ENCODE measurements at places on chromosomes 7 and 10.
A peak's percentile ranks its signal among the peaks of the same experiment; 100 is the strongest.

DNA sequence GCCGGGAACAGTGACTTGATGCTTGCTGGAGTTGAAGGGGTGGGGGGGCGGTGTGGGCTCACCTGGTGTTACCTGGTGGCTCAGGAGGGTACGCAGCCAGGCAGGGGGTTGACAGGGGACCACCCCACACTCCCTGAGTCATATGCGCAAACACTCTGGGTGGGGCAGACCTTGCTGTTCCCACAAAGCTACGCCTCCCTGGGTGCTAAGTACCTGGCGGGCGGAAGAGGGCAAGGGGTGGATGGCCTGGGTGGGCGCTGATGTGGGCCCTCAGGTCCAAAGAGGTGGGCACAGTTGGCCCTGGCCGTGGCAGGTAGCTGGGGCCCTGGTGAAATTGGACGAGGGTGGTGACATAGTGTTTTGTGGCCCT is 13.9 kb downstream of the STX1A start:
- DNase-seq = no peak

- no peak for DNase-seq
Measured at GRCh38 chr7:131359136-131359776, 31.6 kb downstream of the MKLN1 start.

DNA sequence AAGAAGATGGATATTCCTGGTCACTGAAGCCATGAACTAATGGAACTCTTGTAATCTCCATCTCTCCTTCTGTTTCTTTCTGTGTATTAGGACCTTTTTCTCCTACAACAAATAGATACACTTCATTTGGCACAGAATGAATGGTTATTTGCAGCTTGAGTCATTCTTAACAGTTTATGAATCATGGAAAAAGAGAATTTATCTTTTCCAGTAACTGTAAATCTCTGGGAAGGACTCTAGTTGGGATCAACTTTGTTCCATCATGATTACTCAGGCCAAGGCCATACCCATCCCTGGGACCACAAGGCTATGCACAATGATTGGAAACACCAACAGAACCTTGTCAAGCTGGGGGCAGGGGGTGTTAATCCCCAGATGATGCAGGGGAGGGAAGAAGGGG is 36.1 kb upstream of the MDFIC start:
- DNase-seq = no peak

- DNase-seq = no peak
Measured at GRCh38 chr7:90582164-90582563, 14.0 kb upstream of the CDK14 start.

DNA sequence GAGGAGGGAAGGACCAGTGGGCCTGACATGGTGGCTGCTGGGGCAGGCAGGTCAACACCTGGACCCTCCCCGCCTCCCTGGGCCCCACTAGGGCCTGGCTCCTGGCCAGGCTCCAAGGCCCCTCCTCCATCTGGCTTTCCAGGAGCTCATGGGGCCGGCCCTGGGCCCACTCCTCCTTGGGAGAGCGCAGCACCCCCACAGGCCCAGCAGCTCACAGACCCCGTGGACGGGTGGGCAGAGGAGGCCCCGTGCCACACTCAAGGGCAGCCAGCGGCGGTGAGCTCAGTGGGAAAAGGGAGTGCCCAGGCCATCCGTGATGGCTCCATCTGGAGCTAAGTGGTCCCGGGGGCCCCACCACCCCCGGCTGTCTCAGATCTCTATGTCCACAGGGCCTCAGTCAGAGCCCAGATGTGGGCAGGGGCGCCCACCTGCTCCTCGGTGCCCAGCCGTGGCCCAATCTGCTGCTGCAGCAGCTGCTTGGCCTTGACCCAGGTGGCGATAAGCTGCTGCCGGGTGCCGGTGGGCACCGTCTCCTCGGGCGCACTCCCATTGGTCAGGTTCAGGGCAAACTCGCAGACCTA is 32.8 kb downstream of the CFAP46 start:
- no peak for DNase-seq

DNA sequence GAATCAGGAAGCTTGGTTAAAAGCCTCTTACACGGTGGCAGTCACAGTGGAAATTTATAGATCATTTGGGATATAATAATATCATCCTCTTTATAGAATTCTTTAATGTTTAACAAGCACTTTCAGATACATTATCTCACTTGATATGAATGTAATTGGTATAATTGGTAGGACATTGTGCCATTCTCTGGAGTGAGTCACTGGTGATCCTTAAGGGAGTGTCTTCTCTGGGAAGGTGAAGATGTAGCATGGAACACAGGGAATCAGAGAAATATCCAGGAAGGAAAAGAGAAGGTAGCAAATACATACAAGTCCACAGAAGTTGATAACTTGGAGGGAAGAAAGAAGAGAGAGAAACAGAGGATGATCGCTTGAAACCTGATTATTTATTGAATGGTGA is 9.8 kb downstream of the PTPRZ1 start:
- no peak for DNase-seq

DNA sequence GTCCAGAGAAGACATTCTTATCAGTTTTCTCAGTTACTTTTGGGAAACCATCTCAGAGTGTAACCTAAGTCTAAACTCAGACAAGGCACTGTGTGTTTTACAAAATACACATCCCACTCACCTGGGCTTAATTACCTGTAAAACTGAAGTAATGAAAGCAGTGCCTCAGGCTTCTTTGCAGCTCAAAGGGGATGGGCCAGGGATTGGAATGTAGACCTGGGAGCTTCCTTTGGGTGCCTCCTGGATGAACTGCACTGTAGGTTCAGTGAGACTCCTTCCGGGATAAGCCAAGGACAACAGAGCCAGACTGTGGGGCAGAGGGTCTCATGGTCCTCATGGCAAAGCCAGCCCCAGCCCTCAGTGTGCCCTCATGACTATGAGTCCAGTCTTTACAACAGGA is 672.4 kb upstream of the GALNT17 start:
- DNase-seq = no peak

DNA sequence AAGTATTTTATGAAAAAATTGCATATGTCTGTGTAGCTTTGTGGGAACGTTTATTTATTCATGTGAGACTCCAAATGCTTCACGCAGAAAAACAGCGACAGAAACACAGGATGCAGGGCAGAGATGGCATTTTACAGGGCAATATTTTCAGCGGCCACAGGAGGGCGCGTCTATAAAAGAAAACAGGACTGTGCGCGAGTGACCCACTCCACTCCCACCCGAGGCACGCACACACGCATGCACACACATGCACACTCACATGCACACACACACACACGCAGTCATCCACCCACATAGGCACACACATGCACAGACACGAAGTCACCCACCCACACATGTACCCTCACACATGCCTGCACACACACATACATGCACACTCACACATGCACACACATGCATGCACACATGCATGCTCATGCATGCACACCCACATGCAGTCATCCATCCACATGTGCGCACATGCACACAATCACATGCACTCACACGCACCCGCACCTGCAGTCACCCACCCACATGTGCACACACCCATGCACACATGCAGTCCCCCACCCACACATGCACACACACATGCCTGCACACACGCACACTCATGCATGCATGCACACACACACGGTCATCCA is 96.3 kb downstream of the DNAJB6 start:
- DNase-seq = peak; percentile 23

- DNase-seq = no peak
Measured at GRCh38 chr10:46268076-46268881, 18.5 kb upstream of the ANTXRL start.

DNA sequence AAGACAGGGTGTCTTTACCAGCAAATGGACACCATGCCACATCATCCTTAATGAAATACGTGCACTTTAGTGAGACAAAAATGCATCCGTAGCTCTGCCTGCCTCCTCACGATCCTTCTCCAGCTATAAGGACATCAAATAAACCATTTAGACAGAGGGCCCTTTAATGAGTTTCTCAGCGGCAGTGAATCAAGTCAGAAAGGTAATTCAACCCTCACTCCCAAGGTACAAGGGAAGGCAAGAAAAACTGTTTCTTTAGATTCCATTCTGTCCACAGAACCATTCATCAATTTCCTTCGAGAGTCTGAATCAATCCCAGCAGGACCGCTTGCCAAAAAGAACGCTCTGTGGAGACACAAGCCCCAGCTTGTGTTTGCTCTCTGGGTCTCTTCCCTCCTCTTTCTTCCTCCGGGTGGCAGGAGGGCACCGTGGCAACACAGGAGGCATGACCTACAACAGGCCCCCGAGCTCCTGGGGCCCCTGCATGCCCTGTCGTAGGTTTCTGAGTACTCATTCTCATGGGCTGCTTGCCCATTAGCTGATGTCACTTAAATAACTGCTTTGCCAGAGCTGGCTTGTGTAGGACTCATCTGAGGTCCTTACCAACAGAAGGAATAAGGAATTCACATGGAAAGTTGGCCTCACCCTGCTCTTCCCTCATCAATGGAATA is 297.8 kb upstream of the PRKCQ start:
- DNase-seq = peak; percentile 10

DNA sequence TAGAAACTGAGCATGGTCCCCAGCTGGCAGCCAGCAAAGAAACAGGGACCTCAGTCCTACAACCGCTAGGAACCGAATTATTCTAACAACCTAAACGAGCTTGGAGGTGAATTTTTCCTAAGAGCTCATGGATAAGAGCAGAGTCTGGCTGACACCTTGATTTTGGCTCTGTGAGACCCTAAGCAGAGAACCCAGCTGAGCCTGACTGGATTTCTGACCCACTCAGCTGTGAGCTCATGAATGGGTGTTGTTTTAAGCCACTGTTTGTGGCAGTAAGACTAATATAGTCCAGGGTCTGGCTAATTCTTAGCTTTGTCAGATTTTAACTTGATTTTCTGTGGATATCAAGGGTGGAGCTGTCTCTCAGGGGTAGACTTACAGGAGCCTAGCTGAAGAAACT is 77.1 kb downstream of the KAT6B start:
- DNase-seq = no peak

DNA sequence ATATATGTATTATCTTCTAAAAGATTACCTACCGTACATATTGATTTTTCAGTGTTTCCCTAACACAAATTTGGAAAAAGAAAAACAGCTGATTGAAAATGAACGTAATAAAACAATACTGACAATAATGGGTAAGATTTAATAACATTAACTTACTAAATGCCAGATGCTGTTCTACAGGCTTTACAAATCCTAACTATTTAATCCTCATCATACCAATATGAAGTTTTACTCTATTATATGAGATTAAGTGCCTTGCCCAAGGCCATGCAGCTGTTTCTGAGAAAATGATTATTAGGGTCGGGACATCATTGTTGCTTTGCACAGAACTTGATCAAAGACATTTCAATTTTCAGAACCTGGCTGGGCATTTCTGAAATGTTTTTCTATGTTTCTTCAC is 104.6 kb downstream of the HGF start:
- DNase-seq = no peak

GRCh38 chr7:974172-974571 is 1.2 kb downstream of the COX19 start:
- DNase-seq = no peak

DNA sequence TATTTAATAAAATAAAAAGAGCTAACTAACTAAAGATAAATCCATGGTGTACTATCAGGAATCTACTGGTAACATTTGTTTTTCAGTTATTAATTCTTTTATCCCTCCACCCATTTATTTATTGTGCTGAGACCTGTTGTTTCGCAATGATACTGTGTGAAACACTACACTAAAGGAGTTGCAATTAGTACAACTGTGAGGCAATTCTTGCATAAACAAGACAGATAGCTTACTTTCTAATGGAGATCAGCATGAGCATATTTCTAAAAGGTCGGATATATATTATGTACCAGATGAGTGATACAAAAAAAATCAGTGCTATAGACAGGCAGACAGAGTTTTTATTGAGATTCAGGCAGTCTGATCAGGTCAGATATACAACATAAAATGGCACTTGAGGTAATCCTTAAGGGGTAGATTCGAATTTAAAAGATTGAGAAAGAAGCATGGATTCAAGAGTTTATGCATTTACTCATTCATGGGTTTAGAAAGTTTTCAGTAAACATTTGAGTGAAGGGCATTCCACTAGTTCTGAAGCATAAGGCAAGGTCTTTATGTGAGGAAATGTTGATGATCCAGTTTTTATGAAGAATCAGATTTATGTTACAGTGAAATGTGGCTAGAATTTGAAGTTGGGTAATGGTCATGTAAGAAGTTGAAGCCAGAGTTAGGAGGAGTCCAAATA is 147.6 kb downstream of the POLR1F start:
- no peak for DNase-seq

DNA sequence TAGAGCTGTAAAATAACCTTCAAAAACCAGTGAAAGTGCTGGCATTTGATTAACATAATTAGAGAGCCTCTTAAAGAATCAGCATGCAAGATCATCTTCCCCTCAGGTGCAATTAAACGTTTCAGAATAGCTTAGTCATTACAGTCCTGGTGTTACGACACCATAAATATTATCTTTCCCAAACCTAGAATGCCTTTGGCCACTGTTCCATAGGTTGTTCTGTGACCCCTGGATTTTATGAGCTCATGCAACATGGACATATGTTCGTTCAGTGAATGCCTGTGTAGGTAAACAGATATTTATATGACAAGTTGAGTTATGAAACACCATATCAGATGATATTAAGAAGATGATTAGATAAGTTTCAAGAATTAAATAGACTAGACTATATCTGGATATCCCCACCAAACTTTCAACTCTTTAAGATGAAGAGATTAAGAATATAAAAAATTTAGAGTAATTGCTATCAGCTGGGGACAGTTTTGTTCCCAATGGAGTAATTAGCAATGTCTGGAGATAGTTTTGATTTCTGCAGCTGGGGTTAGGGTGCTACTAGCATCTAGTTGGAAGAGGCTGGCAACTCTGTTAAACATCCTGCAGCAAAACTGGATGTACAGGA is 263.5 kb upstream of the DKK1 start:
- no peak for DNase-seq

- no peak for DNase-seq
Measured at GRCh38 chr10:133403359-133403758, 9.4 kb downstream of the MTG1 start.

DNA sequence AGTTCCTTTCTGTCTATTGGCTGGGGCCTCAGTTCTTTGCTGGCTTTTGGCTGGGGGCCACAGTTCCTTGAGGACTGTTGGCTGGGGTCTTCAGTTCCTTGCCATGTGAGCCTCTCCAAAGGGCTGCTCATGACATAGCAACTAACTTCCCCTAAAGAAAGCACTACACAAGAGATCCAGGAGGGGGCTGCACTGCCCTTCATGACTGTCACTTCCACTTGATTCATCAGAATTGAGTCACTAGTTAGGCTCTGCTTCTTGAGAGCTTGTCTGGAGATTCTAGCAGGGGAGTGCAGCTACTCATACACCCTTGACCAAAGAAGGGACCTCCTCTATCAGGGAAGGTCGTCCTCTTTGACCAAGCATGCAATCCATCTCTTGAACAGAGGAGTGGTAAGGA is 38.0 kb upstream of the MKX start:
- no peak for DNase-seq

- no peak for DNase-seq
Measured at GRCh38 chr10:112520914-112521313, 73.9 kb downstream of the VTI1A start.

- no peak for DNase-seq
Measured at GRCh38 chr7:105010504-105011130, 3.4 kb upstream of the KMT2E start.

DNA sequence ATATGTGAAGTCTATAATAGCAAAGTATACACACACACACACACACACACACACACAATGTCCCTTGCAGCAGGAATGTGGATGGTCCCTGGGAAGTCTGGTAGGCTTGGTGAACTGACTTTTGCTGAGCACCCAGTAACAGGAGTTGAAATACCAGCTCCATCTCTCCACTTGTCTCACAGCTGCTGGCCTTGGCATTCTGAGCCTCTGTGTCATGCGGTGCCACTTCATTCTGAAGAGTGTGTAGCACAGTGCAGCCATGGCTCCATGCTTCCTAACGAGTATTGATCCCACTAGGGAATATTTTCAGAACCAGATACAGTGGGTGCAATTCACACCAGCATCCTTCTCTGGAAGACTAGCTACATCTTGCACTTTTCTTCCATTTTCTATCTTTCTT is 192.4 kb downstream of the ADARB2 start:
- no peak for DNase-seq

All from prostate gland (tissue), 2 donors.